NCI-H69 (cell line): ENCODE measurements at places on chromosomes 1 and 21.

GRCh38 chr1:44604157-44604955 is 69.9 kb downstream of the TMEM53 start:
- DNase-seq: peak; percentile 64

GRCh38 chr1:59645893-59646292 is 168.9 kb upstream of the HOOK1 start:
- no peak for DNase-seq

DNA sequence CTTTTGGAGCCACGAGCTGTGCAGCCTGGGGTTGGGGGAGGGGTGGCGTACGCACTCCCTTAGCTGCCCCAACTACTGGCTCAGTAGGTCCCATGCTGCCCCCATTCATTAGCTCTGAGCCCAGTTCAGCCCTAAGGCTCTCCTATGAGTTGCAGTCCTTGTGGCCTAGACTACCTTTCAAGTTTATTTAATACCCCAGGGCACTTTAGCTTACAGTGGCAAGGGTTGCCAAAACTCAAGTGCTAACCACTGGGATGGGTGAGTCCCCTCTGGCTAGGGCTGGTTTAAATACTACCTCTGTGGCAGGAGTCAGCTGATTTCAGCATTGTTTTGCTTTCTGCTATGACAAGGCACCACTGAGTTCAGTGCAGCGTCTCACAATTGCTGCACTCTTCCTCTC is 118.2 kb downstream of the ODF2L start:
- DNase-seq: peak; percentile 84

DNA sequence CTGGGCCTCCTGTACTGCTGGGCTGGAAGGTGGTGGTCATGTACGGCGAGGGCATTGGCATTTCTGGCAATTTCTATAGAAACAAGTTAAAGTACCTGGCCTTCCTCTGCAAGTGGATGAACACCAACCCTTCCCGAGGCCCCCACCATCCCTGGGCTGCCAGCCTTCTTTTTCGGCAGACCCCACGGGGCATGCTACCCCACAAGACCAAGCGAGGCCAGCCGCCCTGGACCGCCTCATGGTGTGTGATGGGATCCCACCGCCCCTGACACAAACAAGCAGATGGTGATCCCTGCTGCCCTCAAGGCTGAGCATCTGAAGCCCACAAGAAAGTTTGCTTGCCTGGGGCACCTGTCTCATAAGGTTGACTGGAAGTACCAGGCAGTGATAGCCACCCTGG is 76.0 kb downstream of the NFASC start:
- DNase-seq: no peak

- no peak for DNase-seq
Measured at GRCh38 chr1:6275826-6276782, 15.2 kb upstream of the GPR153 start.

DNA sequence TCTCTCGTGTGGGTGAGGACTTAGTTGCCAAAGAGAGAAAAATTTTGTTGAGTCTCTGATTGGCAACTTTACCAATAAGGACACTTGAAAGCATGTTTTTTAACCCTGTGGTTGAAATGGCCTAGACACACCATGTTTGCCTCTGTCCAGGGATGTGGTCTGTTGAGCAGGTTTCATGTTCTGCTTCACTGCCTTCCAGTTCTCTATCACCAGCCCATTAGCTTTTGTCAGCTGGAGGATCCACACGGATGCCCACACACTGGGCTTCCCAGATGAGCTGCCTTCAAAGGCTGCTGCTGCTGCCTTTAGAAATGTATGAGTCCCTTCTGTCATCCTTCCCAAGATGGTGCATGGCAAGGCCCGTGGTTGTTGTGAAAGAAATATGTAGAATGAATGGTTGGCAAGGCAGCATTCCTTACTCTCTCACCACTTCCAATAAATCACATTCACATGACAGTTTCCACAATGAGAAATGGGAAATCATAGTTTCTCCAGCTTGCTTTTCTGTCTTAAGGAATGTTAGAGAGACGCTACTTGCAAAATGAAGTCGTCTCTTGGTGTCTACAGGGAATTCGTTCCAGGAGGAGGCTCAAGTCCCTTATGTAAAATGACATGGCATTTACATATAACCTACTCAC is 108.2 kb upstream of the SLC35F3 start:
- DNase-seq: no peak

GRCh38 chr1:27106561-27107323 is 48.2 kb downstream of the SLC9A1 start:
- DNase-seq: no peak

DNA sequence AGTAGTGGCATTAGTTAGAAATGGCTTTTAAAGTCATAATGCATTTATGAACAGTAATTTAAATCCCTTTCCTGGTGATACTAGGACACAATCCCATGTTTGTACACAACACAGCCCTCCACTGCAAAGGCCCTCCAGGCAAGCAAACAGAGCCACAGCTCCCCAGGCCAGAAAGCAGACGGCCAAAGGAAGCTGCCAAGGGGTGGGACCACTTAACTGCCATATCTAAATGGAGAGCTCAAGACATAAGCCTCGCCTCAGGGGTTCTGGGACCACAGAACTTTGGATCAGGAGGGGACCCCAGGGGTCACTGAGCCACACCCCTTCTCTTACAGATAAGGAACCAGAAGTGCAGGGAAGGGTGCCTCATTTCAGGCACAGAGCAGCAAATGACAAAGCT is 189.7 kb downstream of the KCNH1 start:
- DNase-seq: peak; percentile 83

DNA sequence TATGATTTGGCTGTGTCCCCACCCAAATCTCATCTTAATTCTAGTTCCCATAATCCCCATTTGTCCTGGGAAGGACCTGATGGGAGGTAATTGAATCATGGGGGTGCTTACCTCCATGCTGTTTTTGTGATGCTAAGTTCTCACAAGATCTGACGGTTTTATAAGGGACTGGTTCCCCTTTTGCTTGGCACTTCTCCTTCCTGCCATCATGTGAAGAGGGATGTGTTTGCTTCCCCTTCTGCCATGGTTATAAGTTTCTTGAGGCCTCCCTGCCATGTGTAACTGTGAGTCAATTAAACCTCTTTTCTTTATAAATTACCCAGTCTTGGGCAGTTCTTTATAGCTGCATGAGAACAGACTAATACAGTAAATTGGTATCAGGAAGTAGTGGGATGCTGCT is 114.1 kb downstream of the ZNF648 start:
- DNase-seq: no peak

DNA sequence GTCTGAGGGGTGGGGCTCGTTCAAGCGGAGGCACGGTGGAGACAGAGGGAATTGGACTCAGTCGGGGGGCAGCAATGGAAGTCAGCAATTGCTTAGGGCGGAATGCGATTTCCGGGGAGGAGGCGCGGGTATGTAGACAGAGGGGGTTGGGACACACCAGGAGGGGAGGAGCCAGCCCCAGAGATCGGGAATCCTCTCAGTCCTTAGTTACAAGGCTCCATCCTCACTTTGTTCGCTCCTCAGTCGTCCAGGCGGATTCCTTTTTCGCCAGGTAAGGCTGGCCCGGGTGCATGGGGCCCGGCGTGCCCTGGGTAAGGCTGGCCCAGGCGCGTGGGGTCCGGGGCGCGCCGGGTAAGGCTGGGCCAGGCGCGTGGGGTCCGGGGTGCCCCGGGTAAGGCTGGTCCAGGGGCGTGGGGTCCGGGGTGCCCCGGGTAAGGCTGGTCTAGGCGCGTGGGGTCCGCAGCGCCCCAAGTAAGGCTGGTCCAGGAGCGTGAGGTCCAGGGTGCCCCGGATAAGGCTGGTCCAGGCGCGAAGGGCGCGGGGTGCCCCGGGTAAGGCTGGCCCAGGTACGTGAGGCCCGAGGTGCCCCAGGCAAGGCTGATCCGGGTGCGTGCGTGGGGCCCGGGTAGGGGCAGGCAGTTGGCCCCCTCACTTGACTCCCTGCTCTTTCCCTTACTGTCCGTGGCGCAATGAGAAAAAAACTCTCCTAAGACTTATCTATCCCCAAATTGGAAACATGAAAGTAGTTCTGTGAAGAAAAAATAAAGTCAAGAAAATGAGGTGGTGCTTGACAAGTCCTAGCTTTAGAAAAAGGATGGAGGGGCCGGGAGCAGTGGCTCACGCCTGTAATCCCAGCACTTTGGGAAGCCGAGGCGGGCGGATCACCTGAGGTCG is at the start of gene L1TD1:
Gene L1TD1 (plus strand): TSS at position 199 of the 894 bp plus-strand sequence. CDS start 11,780 bp downstream, outside the sequence.
- DNase-seq: no peak

- no peak for DNase-seq
Measured at GRCh38 chr1:75132242-75132811, 1.9 kb upstream of the LHX8 start.

GRCh38 chr1:239353536-239353935 is 32.8 kb upstream of the CHRM3 start:
- DNase-seq: no peak

- DNase-seq: no peak
Measured at GRCh38 chr1:3542676-3543075, 68.6 kb downstream of the MEGF6 start.

GRCh38 chr1:36008546-36009197 is 75.2 kb upstream of the TEKT2 start:
- no peak for DNase-seq

DNA sequence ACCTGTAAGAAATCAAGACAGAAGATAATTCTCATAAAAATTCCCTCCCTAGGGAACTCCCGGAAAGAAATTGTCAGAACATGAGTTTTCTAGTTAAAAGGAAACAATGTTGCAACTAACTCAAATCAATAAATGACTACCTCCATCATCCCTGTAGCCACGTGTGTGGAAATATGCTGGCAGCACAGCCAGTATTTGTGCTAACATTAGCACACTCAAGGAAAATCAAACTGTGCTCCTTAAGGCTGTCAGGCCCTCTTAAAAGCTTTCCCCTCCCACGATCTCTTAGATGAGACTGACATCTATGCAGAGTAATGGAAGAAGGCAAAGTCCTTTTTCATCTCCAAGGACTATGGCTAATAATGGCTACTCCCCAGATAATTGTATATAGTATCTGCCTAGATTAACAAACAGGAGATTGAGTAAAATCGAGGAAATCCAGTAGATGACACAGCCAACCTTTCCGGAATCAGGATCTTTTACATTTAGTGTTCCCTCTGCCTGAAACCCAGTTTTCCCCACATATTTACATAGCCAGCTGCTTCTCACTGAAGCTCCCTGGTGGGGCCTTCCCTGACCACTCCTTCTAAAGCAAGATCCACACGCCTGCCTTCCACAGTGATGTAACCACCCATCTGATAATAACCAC is 50.9 kb upstream of the NR5A2 start:
- DNase-seq: peak; percentile 27

GRCh38 chr1:209650454-209650853 is 1.8 kb downstream of the LAMB3 start:
- DNase-seq: no peak

- no peak for DNase-seq
Measured at GRCh38 chr1:818618-819291, 105.0 kb upstream of the SAMD11 start.

DNA sequence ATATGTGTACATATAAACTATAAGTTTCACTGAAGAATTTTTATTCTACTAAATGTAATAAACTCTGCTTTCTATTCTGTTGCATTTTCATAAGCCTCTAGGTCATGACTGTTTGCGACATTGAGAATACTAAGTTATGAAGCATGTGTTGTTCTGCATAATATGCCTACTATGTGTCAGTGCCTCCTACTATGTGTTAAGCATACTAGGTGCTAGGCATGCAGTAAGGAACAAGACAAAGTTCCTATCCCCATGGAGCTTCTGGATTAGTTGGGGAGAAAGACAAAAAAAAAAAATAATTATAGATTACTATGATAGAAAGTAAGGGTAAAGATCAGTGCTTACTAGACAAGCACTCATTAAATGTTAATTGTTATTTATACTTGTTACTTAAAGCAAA is 1.3 kb downstream of the SDCCAG8 start:
- no peak for DNase-seq

DNA sequence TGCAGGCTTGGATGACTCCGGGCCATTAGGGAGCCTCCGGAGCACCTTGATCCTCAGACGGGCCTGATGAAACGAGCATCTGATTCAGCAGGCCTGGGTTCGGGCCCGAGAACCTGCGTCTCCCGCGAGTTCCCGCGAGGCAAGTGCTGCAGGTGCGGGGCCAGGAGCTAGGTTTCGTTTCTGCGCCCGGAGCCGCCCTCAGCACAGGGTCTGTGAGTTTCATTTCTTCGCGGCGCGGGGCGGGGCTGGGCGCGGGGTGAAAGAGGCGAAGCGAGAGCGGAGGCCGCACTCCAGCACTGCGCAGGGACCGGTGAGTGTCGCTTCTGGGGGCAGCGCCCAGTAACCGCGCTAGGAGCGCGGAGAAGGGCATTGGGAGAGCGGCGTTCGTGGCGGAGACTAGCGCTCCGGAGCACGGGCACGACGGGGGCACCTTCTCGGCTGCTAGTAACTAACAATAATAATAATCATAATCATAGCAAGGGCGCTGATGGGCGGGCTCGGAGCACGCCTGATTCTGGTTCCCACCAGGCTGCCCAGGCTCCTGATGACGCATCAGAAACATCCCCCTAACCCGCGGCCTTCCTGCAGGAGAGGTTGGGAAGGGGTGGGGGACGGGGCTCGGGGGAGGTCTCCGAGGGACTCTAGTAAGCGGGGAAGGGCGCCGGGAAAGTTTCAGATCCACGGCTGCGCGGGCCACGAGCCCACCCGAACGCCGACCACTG is at the start of gene MX1:
Gene MX1 (plus strand): TSS at position 286 of the 722 bp plus-strand sequence. CDS start 5,832 bp downstream, outside the sequence.
- DNase-seq: peak; percentile 26

DNA sequence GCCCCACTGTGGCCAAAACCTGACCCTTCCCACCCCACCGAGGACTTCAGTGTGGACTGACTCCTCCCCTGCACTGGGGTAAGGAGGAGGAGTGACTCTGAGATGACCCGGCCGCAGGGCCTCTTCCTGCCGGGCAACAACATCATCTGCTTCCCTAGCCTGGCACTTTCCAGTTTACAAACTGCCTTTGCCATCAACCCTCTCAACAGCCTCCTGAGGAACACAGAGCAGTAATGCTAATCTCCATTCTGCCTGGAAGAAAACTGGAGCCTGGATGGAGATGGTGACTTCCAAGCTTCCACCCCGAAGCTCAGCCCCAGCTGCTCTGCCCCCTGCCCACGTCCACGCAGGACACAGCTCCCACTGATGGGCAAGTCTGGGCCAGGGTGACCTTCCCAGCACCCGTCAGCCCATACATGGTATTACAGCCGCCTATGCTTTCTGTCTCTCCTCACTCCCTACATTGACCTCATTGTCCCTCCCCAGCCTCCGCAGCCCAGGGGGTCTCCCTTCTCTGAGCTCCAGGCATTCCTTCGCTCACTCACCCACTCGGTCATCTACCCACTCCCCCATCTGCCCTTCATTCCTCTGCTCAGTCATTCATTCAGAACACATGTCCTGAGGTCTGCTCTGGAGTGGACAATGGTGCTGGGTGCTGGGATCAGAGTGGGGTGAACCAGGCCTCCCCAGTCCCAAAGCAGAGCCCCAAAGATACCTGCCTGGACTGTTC is 34.2 kb downstream of the RAP1GAP start:
- no peak for DNase-seq
